ENCODE measurements at places on chromosomes 6 and 20.
A peak's percentile ranks its signal among the peaks of the same experiment; 100 is the strongest.

- no peak for DNase-seq
Measured at GRCh38 chr6:11623272-11623671, 85.7 kb downstream of the TMEM170B start.

- DNase-seq, result peak; percentile 76
Measured at GRCh38 chr20:3768342-3769130, 983 bp upstream of the ADISSP start.

DNA sequence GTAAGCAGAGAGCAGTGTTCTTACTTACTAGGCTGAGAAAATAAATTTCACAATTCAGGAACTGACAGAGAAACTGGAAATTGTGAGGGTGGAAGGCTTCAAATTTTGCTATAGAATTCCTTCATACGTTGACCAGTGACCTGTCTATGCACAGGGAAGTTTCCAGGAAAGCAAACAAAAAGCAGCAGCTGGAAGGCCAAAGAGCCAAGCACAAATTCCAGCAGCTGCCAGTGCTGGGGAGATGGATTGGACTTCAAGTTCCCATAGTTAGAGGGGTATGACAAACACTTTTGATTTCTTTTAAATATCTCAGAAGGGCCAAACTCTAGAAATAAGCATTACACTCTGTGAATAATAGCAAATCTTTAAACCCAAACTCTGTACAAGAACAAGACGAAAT lies 299.1 kb upstream of the KCNQ5 start:
- DNase-seq, result no peak

GRCh38 chr20:42567409-42567808 lies 622.3 kb downstream of the PTPRT start:
- no peak for DNase-seq

GRCh38 chr6:30334075-30334783 lies 7.5 kb downstream of the TRIM39 start:
- DNase-seq, result no peak

- no peak for DNase-seq
Measured at GRCh38 chr6:38212579-38212978, 393.1 kb downstream of the ZFAND3 start.

- no peak for DNase-seq
Measured at GRCh38 chr6:78835817-78836216, 31.5 kb upstream of the IRAK1BP1 start.

- DNase-seq, result no peak
Measured at GRCh38 chr6:47202644-47203205, 107.0 kb downstream of the TNFRSF21 start.

- DNase-seq, result no peak
Measured at GRCh38 chr6:13870214-13870830, 54.4 kb upstream of the RNF182 start.

DNA sequence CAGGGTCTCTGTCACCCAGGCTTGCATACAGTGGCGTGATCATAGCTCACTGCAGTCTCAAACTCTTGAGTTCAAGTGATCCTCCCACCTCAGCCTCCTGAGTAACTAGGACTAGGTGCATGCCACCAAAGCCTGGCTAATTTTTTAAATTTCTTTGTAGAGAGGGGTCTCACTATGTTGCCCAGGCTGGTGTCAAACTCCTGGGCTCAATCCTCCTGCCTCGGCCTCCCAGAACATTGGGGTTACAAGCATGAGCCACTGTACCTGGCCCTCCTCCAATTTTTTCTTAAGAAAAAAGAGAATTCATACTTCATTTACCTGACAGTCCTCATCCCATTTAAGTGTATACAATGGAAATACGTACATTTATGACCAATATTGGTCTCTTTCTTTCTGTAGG lies 37.9 kb downstream of the E2F3 start:
- no peak for DNase-seq

- DNase-seq, result no peak
Measured at GRCh38 chr6:130934848-130935585, 107.8 kb downstream of the SMLR1 start.

GRCh38 chr6:34045771-34046170 lies 100.1 kb downstream of the GRM4 start:
- no peak for DNase-seq

DNA sequence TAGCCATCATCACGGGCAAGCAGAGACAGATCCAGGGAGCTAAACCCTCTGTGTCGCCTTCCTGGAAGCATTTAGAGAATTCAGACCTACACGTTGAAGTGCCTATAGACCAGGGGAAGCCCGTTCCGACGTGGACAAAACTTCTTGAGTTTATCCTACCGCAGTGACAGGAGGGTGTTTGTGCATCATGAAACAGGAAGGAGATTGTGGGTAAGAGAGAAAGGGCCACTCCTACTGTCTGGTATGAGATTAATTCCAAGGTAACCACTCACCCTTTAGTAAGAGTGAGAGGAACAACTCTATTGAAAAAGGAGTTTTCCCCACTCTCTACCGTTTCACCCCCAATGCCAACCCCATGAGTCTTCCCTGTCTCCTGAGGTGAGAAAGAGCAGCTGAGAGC lies 133.7 kb downstream of the TFAP2C start:
- no peak for DNase-seq

DNA sequence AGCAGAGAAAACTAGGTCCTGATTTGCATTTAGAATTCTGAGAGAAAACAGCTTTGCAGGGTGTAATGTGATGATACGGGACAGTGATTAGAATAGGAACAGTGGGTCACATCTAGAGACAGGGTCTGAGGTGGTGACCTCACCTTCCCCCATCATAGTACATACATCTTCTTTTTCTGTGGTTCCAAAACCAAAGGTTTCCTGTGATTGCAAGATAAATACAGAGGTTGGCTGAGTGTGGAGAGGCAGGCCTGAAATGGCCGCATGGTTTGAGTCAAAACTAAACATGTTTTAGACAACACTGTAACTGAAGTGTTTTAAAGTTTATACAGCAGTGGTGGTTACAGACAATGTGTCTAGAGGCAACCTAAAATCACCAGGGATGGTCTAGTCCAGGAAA lies 10.4 kb upstream of the NT5DC1 start:
- DNase-seq, result no peak

Data from MV-4-11 (cell line).